Inflammatory macrophage (primary cell): ENCODE measurements at places on chromosomes 12 and 14.

- peak; percentile 48 for DNase-seq
These were observed 189.4 kb downstream of the ADGRD1 start for GRCh38 chr12:131142891-131143657.

- DNase-seq, result no peak
These were observed 48.8 kb downstream of the ACSM4 start for GRCh38 chr12:7352661-7353060.

DNA sequence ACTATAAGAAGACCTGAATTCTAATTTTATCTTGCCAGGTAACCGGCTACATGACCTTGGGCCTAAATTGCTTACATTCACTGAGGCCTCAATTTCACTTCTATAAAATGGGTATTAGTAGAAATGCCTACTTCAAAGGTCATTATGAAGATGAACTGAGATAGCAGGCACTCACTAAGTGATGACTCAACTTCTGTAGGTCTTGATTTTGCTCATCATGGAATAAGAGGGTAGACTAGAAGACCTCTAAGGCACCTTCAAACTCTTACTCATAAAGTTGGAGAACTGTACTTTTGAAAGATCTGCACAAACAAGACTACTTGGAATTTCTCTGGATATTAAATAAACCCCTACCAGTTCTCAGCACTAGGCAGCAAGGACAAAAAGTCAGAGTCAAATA lies 39.3 kb upstream of the FRMD6 start:
- DNase-seq, result no peak

DNA sequence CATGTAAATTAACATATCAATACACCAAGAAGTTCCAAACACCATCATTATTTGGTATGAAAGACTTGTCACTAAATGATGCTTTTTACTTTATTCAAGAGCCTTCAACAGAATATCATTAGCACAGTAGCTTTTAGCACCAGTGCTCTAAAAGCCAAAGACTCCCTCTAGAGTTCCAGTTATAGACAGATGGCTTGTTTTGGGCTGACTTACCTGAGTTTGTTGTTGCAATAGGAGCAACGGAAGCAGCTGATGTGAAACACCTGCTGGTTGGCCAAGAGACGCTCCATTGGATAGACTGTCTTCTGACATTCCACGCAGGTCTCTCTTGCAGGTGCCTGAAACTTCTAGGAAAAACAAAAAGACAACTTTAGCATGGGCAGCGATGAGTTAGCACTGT lies 14.5 kb upstream of the CERS5 start:
- DNase-seq, result no peak

DNA sequence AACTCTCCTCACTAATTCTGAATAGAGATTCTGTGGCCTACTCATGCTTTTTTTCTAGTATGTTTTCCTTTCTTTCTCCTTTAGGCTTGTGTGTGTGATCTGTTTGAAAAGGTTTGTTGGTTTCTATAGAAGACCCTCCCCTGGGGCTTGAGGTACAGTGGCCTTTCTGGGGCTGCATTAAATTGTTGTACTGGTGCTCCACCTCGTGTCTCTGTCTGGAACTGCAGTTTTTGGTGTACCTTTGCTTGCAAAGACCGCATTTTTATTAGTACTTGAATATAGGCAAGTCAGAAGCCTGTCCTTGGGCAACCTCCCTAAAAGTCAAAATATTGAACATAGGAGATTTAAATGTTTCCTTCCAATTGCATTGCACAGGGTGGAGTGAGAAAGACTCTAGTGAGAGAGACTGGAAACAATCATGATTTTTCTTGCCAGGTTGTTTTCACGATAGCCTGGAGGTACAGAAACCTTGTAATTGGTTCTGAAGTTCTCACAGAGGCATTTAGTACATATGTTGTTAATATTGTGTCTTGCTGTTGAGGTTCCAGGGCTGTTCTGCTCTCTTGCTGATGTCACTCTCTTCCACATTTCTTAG lies 39.0 kb downstream of the SLCO1B1 start:
- peak; percentile 27 for DNase-seq

DNA sequence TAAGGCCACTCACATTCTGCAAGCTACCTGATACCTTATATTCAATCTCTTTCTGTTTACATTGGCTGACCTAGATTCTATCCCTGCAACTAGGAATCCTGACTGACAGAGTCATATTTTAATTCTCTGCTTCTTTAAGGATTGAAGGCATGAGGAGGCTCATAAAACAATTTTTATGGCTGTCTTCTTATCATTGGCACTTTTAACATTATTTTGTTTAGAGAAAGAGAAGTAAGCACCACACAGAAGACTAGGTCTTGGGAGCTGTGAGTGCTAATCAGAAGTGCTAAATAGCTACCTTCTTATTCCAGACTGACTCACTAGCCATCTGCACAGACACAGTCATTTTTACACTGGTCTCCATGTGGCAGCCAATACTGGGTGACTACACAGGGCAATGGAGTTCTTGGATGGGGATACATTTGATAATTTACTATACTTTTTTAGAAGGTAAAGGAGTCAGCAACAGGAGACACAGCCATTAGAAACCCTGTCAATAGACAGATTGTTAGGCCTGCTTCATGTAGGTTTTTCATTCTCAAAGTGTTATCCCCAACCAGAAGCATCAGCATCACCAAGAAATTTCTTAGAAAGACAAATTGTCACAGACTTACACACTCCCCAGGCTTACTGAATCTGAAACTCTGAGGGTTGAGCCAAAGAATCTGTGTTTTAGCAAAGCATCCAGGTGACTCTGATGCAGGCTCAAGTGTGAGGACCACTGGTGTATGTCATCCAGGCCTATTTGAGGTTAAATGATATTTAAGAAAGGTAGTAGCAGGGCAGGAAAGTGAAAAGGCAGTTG lies 214.1 kb downstream of the DUSP6 start:
- no peak for DNase-seq

GRCh38 chr14:69398818-69399210 lies 322 bp downstream of the SLC39A9 start:
- DNase-seq, result no peak

DNA sequence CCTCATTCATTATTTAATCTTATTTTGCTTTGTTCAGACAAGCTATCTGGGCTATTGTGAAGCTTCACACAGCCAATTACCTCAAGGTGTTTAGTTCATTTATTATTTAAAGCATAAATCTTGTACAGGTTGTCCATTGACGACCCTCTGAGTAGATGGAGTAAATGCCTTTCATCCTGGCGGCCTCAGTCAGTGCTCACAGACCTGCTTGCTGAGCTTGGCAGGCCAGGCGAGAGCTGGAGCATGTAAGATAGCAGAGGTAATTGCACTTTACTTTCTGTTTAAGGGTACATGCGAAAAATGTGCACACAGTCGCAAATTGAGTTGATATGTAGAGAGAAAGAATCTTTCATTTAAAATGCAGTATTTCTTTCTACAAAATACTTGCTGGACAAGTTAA lies 224.4 kb downstream of the NPAS3 start:
- DNase-seq, result no peak

GRCh38 chr12:121579981-121580868 lies 598 bp downstream of the KDM2B start:
- peak; percentile 46 for DNase-seq

DNA sequence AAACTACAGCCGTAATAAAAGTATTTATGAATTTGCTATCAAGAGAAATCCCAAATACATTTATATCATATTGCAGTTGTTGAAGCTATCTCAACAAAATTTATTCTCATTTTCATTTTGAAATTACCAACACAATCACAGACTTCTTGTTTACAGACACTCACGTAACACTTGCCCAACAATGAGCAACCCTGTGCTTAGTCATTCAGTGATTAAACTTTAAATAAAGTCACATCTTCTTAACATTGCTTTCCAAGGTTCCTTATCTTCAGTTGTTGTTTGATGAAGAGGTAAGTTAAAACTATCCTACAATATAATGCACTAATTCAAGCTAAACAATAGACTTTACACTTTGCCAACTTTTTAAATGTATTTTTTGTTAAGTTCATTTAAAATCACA lies 601.8 kb downstream of the SLC16A7 start:
- DNase-seq, result no peak

- peak; percentile 44 for DNase-seq
These were observed 9.8 kb downstream of the CCER1 start for GRCh38 chr12:90945070-90945649.

- DNase-seq, result no peak
These were observed 16.4 kb downstream of the ZNF410 start for GRCh38 chr14:73903028-73903427.

DNA sequence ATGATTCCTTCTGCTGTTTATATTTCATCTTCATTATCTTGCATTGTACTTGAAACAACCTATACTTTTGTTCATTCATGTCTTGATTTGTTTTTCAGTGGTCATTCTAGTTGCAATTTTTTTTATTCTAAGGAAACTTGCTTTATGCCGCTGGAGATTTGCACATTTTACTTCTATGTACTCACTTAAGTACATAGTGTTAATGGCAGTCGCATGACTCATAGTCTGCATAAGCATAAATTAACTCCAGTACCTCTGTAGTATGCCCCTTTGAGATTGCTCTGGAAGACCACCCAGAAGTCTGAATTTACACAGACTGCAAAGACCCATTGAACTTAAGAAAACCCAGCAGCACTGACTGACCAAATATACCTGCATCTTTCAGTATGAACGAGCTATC lies 77.0 kb downstream of the MSRB3 start:
- DNase-seq, result no peak
